ENCODE measurements at places on chromosomes 12 and 14. TPM values are rescaled to one million over a fixed set of nuclear protein-coding genes. Genes with fewer than 3 reads are reported as not detected.
A peak's percentile ranks its signal among the peaks of the same experiment; 100 is the strongest.

The GPR132 gene
- 3.7 TPM for total RNA-seq

The MGP gene
- 223 TPM for total RNA-seq

The SUPT16H gene
- total RNA-seq = 46.8 TPM

The RNF212B gene
- 0.20 TPM for total RNA-seq

The SIX6 gene
- not detected for total RNA-seq

The FGF23 gene
- 0.06 TPM for total RNA-seq

The RPS6KL1 gene
- 18.6 TPM for total RNA-seq

The WNT1 gene
- 0.29 TPM for total RNA-seq

The ACAD10 gene
- total RNA-seq = 34.2 TPM

The LRP1-AS gene
- total RNA-seq = not detected

The GUCY2C gene
- 0.12 TPM for total RNA-seq

DNA sequence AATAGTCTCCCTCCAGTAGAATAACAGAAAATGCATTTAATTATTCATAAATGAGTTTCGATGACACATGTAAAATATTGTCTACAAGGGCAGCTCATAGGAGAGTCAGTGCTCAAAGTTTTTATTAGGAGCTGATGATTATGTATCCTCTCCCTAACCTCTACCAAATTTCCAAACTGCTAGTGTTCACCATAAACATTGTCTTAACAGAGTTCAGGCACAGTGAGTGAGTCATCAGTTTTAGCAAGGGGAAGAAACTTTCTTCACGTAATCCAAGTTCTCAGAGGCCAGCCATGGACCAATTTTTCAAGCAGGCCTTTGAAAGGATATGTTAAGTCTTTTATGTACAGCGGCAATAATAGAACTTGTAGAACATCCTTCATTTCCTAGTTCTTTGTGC is 649.2 kb upstream of the MIS18BP1 start:
- DNase-seq = no peak

DNA sequence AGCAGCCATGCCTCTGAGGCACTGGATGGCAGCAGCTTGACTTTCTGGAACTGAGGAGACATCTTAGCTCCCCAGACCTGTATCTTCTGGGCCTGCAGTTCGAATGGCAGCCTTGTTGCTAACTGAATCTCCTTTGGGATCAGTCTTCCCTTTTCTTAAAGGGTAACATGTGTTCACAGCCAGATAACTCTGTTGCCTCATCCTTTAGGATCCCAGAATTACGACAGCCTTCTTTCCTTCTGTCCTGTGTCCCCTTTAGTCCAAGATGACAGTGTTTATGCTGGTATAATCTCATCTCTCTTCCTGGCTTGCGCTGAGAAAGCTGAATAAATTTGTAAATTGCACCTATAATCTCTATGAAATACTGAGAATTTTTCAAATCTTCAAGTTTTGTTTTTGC is 9.1 kb upstream of the ERC1 start:
- no peak for DNase-seq

- DNase-seq = no peak
Observed at GRCh38 chr12:25295361-25295760, 44.6 kb upstream of the KRAS start.

GRCh38 chr14:75119056-75119455 is 7.8 kb downstream of the NEK9 start:
- DNase-seq = no peak

GRCh38 chr14:23604675-23605170 is 26.1 kb upstream of the JPH4 start:
- no peak for DNase-seq

GRCh38 chr12:102106905-102107304 is 13.0 kb downstream of the NUP37 start:
- no peak for DNase-seq

- DNase-seq = no peak
Observed at GRCh38 chr14:36555998-36556743, 26.2 kb downstream of the NKX2-8 start.

- no peak for DNase-seq
Observed at GRCh38 chr12:23128462-23128861, 503.5 kb downstream of the ETNK1 start.

DNA sequence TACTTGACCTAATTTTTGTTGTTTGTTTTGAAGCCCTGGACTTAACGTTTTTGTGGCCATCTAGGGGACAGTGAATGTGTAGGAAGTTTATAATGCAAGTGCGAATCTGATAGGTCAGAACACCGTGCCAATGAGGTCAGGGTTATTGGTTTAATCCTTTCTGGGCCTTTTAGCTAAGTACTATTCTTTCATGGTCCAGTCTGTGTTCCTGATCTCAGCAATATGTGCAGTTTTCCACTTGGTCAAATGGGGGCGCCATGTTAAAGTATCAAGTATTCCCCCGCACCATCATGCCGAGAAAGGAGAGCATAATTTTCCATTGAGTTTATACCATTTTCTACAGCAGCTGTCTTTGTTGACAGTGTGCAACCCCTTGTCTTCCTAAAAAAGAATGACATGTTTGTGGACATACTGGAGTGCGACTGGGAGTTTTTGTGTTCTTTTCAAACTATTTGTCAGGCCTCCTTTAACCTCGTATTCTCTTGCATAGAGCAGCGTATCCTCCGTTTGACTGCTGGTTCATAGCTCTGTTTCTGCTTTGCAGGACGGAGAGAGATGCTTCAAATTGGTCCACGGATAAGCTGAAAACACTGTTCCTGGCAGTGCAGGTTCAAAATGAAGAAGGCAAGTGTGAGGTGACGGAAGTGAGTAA is 1.3 kb downstream of the AHSA1 start:
- peak; percentile 66 for DNase-seq

DNA sequence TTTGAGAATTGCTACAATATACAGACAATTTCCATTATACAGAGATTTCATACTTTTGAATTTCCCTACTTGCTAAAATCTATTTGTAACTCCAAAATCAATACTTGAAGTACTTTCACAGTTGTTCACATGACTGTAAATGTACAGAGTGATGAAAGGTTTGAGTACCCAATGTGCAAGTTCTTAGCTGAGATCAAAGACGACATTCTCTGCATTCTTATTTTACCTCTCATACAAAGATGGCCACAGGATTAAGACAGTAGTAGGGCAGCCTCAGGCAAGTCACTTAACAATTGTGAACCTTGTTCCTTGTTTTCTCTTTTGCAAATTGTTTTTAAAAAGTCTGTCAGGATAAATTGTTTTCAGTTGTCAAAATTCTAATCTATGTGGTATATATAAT is 255.9 kb upstream of the KITLG start:
- DNase-seq = no peak

DNA sequence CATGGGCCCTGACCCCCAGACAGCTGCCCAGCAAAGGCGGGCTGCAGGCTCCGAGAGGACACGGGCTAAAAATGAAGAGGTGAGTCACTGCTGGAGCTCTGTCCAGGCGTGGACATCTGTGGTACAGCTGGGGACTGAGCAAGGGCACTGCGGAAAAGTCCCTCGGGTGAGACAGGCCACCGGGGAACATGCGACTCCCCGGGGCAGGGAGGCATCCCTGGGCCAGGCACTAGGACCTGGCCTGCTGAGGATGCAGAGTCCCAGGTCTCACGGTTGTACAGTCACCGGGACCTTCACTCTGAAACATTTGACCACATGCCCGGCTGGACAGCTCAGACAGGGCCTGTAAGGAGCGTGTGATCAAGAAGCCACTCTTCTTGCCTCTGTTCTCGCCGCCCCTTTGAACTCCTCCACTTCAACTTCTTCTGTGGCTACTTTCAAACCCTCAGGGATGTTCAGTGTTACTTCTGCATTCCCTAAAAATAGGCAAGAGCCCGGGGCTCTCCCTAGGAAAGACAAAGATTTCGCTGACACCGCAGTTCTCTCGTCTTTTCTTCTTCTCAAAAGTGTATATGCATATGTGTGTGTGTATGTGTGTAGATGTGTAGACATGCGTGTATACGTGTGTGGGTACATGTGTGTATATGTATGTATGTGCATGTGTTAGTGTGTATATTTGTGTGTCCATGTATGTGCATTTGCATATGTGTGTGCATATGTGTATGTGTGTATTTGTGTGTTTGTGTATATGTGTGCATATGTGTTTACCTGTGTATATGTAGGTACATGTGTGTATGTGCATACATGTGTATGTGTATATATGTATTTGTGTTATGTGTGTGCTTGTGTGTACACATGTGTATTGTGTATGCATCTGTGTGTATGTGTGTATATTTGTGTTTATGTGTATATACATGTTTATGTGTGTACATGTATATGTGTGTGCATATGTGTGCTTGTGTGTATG is 5.0 kb upstream of the RFLNA start:
- no peak for DNase-seq

GRCh38 chr12:18723752-18724151 is 14.1 kb downstream of the PLCZ1 start:
- peak; percentile 34 for DNase-seq

GRCh38 chr12:26346736-26347135 is 151.4 kb downstream of the SSPN start:
- DNase-seq = no peak

DNA sequence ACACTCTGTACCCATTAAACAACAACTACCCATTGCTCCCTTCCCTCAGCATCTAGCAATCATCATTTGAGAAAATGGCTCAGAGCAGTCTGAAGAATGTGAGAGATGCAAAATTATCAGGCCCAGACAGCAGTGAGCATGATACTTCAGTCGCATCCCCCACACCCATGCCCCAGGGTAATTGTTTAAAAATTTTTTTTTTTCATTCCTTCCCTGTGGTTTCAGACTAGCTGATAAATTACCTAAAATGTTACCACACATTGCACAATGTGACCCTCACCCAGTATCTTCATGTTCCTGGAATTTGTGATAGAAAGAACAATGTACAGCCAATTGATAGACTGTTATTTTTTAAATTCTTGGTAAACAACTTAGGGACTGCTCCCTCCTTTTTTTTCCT is 11.3 kb upstream of the USP15 start:
- no peak for DNase-seq

DNA sequence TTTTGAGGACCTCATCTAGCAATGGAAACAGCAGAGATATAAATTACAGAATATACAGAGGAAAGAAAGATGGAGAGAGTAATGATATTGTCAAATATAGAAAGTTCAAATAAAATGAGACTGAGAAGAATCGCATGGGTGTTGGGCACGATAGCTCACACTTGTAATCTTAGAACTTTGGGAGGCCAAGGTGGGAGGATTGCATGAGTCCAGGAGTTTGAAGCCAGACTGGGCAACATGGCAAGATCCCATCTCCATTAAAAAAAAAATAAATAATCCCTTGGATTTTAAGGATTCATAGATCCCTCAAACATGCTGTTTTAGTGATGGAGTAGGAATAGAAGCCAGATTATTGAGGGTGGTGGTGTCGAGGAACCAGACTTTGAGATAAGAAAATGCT is 1.9 kb downstream of the PYROXD1 start:
- no peak for DNase-seq

DNA sequence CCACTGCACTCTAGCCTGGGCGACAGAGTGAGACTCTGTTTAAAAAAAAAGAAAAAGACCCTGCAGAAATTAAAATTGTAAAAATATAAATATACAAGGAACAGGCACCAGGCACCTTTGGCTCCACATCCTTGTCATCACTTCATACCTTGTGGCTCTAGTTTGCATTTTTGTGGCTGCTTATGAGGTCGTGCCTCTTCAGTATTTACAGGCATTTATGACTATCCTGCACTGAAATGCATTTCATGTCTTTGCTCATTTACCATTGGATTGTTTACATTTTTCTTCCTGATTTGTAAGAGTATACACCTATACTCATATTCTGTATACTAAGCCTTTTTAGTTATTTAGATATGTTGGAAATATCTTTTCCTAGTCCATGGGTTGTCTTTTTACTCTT is 20.1 kb downstream of the BICD1 start:
- DNase-seq = no peak

DNA sequence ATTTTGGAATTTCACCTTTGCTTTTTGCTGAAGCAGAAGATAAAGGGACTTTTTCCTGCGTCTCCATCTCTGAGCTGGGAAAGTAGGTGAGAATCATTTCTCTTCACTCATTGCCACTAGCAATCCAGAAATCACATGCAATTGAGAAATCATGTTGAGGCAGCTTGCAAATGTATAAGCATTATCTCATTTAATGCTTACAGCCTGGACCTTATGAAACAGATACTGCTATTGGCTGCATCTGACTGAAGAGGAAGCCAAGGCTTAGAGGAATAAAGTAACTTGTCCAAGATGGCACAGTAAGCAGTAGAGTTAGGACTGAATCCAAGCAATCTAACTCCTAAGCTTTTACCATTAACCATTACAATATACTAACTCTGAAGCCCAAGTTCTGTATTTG is 122.4 kb downstream of the FIGNL2 start:
- no peak for DNase-seq

DNA sequence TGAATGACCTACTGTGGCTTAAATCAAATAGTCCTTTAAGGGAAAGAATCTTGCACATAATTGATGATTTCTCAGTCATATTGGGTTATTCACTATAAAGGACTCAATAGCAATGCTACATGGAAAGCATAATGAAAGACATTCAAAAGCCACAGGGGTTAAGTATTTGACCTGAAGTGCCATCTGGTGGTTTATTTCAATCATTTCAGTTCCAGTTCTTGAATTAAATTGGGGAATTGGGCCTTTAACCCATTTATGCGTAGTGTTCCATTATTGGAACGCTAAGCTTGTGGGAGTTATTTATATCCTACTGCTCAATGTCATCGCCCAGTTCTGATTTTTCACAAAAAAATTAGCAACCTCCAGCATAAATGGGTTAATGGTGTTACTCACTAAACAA is 41.3 kb upstream of the C12orf71 start:
- DNase-seq = no peak

DNA sequence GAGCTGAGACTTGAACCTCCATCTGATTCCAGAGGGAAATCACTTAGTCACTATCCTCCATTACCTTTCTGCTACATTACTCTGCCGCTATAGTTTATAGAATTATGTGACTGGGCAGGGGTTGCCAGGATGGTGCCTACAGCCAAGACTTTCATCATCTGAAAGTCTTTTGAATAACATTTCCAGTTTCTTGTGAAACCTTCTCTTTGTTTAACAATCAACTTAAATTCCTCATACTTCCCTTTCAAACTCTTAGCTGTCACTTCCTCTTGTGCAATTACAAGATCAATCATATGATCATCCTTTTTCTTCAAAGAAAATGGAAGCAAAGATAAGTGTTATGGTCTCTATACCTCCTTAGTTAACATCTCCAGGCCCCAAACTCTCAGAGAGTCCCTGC is 25.4 kb upstream of the PELI2 start:
- no peak for DNase-seq

DNA sequence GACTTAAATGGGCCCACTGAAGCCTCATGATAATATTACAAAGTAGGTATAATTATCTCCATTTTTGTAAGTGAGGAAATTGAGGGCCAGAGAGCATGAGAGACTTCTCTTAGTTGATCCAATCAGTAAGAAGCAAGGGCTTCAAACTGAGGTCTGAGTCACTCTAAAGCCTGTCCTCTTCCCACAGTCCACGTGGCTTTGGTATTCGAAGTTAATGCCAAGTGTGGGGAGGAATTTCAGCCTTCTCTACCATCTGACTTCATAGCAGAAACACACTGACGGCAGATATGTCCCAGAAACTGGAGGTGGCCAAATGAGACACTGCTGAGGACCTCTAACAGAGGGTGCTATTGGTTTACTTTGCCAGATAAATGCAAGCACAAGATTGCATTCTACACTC is 114.4 kb upstream of the OVCH1 start:
- DNase-seq = peak; percentile 21

Measured in mucosa of gallbladder (tissue), 1 donor.